Bronchial epithelial cell (primary cell): ENCODE measurements at places on chromosomes 6 and 20.
A peak's percentile ranks its signal among the peaks of the same experiment; 100 is the strongest.

GRCh38 chr6:16521528-16521927 is 239.7 kb downstream of the ATXN1 start:
- no peak for DNase-seq

GRCh38 chr6:137882225-137882961 is 15.3 kb downstream of the TNFAIP3 start:
- no peak for DNase-seq

- no peak for DNase-seq
These were observed 136.2 kb upstream of the TAB2 start for GRCh38 chr6:149181304-149181703.

- DNase-seq, result no peak
These were observed 1.8 kb downstream of the ZBTB12 start for GRCh38 chr6:31899882-31900722.

DNA sequence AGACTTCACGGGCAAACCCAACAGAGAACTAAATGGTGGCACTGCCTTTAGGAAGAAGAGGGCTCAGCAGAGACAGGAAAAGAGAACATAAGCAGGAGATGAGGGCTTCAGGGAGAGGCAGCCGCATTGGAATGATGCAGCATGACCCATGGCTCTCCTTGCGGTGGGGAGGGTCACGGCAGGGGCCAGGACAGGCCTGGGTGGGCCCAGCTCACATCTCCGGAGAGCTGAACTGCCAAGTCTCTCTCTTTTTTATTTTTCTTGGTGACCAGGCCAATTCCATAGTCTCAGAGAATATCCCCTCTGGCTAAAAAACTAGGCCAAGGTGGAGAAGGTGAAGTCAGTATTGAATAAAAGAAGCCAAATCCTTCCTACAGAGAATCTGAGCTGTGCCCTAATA is 77.5 kb upstream of the TRAF3IP2 start:
- DNase-seq, result no peak

GRCh38 chr20:19849341-19850197 is 91.5 kb downstream of the RIN2 start:
- DNase-seq, result no peak

DNA sequence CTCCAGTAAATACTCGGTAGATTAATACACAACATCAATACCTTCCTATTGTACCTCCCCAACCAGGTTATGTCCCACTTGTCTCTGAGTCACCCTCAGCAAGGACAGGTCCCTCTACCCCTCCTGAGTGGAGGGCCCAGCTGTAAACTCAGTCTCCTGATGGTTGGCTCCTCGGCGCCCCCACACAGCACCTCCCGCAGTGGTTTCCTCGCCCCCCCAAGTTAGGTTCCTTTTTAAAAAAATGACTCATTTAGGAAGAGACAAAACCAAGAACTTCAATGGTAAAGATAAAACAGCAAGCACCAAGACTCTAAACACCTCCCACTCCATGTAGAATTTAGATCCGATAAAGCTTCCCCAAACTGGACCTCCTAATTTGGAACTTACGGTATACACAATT is 83.5 kb downstream of the TRERF1 start:
- DNase-seq, result no peak

GRCh38 chr6:112311950-112312547 is 35.1 kb upstream of the RFPL4B start:
- DNase-seq, result peak; percentile 13

DNA sequence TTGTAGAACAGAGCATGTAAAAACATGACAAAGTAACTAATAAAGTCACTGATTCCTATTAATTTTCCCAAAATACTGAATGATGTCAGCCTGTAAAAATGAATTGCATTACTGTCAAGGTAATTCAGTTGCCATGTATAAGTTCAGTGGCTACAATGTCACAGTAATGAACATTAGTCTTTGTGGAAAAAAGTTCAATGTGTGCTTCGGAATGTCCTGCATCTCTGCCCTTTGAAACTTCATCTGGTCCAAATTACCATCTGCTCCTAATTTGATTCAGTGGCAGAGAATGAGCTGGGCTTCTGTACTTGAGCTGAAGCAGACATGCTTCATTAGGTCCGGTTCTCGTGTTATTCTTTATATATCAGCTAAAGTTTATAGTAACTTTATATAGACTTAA is 567.4 kb downstream of the COL12A1 start:
- DNase-seq, result no peak

DNA sequence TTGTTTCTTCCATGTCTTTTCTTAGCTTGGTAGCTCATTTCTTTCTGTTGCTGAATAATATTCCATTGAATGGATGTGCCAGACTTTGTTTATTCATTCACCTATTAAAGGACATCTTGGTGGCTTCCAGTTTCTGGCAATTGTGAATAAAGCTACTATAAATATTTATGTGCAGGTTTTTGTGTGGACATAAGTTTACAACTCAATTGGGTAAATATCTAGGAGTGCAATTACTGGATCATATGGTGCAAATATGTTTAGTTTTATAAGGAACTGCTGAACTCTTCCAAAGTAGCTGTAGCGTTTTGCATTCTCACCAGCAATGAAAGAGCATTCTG is 16.8 kb upstream of the SDCBP2 start:
- no peak for DNase-seq

DNA sequence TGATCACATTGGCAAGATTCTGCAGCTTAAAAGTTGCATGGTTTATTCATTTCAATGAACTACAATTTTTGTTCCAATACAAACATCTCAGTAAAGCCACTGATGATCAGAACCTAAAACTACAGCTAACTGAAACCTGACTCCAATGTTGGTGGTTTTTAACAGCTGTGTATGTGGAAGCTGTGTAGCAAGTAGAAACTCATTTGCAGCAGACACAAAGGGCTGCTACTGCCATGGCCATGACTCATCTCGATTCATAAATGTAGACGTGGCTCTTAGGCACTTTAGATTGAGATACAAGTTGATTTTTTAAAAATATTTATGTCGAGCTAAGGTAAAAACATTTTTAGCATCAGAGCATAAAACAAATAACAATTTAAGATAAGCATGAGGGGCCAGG is 19.5 kb upstream of the MAP3K4 start:
- peak; percentile 96 for DNase-seq

DNA sequence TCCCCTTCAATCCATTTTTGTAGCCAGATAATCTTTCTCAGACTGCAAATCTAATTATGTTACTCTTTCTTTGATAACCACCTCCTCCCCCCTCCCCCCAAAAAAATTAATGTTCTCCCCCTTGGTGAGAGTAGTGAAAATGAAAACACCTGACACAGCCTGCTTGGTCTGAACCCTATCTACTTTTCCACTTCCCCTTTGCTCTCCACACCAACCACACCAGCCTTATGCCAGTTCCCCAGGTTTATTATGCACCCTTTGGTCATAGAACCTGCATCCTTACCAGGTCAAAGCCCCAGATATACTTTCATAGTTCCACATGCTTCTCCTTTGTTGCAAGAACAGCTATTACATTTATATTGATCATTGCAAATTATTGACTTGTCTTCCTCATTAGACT is 19.4 kb downstream of the PFDN4 start:
- no peak for DNase-seq

- DNase-seq, result peak; percentile 86
These were observed at the start of gene MICA for GRCh38 chr6:31403283-31404060. Gene MICA (plus strand): TSS chr6:31403595. CDS start chr6:31403633, 38 bp downstream.

- no peak for DNase-seq
These were observed 12.0 kb downstream of the SCAF8 start for GRCh38 chr6:154745243-154745642.

DNA sequence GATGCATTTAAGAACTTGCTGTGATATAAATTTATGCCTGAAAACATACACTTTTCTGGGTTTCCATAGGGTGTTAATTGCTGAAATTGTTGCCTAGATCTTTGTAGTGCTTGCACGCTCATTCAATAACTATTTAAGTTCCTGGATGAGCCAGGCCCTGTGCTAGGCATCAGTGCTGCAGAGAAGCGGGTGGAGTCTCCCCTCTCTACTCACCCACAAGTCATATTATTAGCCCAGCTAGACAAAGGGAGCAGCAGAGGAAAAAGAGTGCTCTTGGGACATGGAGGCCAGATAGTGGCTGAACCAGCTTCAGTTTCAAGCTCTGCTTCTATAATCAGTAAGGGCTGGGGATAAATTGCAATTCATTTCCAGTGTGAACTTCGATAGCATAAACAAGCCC is 329.1 kb downstream of the TFAP2B start:
- DNase-seq, result peak; percentile 52

DNA sequence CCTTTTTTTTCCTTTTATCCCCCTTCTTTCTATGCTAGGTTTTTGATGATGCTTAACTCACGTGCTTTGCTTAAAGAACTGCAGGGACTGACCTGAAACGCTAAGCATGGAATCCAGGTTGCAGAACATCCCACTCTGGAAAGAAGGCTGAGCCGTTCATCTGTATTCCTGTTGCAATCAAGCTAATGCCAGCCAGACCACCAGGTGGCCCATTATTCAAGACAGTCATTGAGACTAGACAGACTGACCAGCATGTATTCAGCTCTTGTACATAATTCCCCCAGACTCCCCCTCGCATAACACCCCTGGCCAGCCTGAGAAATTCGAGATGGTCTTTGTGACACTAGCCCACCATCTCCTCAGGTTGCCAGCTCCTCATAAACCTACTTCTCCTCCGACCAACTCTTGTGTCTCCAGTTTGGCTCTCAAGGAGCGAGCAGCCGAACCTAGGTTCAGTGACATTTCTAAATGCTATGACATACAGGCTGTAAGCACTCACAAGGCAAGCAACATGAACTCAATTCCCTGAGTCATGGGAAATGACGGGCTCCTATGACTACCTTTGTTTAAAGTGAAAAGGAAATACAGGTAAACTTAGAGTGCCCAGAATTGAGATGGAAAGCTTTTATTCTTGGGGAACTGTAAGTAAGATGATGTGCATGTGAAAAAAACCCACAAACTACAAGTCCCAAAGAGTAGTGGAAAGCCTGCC is 309.3 kb upstream of the CDYL start:
- peak; percentile 94 for DNase-seq

- no peak for DNase-seq
These were observed 382.4 kb upstream of the MMS22L start for GRCh38 chr6:97665446-97665845.

DNA sequence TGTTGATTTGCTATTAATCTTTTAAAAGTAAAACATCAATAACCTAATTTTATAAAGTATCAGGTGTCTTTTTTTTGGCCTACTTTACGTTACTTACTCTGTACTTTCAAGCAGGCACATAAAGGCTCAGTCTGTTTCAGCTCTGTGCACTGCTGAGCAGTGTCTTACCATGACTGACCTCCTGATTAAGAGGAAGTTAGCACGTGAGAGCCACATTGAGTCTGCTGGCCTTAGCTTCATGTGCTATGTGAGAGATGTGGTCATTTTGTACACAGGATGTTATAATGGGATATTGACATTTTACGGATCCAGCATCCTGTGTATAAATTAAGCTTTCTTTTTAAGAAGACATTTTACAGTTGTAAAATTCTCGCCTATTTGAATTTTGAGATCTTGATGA is 31.9 kb downstream of the ARID1B start:
- DNase-seq, result no peak

DNA sequence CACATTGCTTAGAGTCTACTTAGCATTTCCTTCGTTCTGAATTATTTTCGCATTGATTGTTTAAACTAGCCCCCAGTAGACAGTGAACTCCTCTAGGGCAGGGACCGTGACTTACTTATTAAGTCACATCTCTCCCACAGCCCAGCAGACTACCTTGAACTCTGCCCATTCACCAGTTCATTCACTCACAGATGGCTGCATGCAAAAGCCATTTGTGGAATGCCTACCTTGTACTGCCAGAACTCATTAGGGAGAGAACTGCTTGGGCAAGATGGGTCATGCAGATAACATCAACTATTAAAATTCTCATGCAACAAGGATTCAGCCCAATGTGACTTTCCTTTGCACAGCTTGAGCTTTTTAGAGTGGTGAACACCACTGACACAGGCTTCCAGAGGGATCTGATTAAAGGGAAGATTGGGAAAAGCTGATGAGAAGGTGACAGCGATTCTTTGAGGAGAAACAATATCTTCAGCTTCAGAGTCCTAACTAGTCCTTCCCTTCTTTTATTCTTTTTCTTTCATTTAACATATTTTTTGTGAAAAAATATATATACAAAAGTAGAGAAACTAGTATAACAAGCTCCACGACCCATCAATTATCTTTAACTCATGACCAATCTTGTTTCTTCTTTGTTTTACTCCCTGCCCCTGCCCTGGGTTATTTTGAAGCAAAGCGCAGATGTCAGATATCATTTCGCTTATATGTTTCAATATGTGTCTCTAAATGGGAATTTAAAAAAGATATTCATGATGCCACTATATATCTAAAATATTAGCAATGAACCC is 273.9 kb downstream of the CDC5L start:
- peak; percentile 84 for DNase-seq

GRCh38 chr6:156658186-156658965 is 118.8 kb upstream of the ARID1B start:
- DNase-seq, result no peak

GRCh38 chr20:13404293-13404692 is 183.2 kb downstream of the ISM1 start:
- DNase-seq, result no peak

- no peak for DNase-seq
These were observed 8.4 kb downstream of the PRSS16 start for GRCh38 chr6:27255866-27256265.

DNA sequence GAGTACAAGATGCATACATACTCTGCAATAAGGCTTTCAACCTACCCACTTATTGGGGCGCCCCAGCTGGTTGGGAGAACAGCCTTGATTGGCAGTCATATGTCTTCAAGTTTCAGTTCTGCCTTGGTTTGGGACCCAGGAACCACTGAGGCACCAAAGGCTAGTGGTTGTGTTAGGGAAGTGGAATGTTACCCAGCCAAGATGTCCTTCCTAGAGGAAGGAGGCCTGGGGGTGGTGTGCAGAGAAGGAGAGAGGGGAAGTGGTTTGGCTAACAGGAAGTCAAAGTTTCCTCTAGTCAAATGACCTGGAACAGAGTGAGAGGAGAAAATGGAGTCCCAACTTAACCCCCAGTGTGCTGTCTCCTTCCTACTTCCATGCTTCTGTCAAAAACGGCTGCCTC is 59.4 kb downstream of the CD164 start:
- no peak for DNase-seq

DNA sequence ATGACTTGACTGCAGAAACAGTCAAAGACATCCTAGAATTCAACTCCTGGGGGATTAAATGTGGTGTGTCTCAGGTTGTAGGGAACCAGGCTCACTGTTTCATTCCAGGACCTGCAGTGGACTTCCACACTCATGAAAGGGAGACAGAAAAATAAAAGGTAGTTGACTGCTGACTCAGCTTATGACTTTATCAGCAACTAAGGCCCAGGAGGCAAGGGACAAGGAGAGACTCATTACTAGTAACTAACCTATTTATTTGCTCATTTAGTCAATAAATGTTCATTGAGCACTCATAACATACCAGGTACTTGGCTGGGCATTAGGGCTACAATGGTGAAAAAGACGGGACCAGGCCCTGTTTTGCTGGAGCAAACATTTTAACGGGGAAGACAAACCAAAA is 2.9 kb downstream of the ZSCAN31 start:
- DNase-seq, result no peak

GRCh38 chr6:139698526-139699176 is 324.2 kb upstream of the CITED2 start:
- no peak for DNase-seq

DNA sequence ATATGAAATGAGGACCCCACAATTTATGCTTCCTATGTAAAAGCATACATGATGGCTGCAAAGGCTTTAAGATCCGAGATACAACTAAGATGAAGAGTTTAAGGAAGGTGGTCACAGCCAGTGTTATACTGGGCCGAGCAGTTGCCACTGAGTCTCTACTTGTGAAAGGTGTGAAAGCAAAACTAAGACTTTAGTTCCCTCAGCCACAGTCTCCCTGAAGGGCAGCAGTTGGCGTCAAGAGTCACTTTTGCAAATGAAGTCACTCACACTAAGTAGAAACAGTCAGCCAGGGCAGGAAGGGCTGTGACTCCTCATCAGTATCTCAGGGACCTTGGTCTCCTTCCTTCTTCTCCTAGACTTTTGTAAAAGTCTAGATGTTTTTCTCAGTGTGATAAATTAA is 191.6 kb upstream of the MCHR2 start:
- DNase-seq, result no peak
